ENCODE measurements at places on chromosomes 11 and 22. TPM values are rescaled to one million over a fixed set of nuclear protein-coding genes. Genes with fewer than 3 reads are reported as not detected.

The ADORA2A gene
- 35.7 TPM for total RNA-seq

The DUSP8 gene
- total RNA-seq = 1.7 TPM

The TMEM225 gene
- total RNA-seq = not detected

DNA sequence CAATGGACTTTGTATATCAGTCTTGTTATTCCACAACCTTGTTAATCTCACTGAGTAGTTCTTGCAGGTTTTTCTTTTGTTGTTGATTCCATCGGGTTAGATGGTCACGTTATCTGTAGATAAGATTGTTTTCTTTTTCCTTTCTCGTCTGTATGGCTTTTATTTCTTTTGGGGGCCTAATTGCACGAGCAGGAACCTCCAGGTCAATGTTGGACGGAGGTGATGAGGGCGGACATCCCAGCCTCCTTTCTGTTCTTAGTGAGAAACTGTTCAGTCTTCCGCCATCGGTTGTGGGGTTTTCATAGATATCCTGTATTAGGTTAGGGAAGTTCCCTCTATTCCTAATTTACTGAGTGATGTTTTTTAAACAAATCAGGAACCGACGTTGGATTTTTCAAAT is 4.8 kb upstream of the PRR33 start:
- H3K27me3 ChIP-seq = peaks cover 2% of the 10 kb centered on the region
- H3K4me1 ChIP-seq = peaks cover 23% of the 10 kb centered on the region
- H3K4me3 ChIP-seq = no peak overlapping the region
- no peaks in the 10 kb centered on the region for H3K36me3 ChIP-seq
- no peak for DNase-seq
- H3K27ac ChIP-seq = no peak overlapping the region

GRCh38 chr22:30694171-30694639 is 469 bp upstream of the OSBP2 start:
- peaks cover 7% of the 10 kb centered on the region for H3K4me1 ChIP-seq
- DNase-seq = peak; percentile 46
- H3K27me3 ChIP-seq = peaks cover 34% of the 10 kb centered on the region
- H3K4me3 ChIP-seq = peak overlapping the region; percentile 85
- H3K27ac ChIP-seq = no peak overlapping the region

DNA sequence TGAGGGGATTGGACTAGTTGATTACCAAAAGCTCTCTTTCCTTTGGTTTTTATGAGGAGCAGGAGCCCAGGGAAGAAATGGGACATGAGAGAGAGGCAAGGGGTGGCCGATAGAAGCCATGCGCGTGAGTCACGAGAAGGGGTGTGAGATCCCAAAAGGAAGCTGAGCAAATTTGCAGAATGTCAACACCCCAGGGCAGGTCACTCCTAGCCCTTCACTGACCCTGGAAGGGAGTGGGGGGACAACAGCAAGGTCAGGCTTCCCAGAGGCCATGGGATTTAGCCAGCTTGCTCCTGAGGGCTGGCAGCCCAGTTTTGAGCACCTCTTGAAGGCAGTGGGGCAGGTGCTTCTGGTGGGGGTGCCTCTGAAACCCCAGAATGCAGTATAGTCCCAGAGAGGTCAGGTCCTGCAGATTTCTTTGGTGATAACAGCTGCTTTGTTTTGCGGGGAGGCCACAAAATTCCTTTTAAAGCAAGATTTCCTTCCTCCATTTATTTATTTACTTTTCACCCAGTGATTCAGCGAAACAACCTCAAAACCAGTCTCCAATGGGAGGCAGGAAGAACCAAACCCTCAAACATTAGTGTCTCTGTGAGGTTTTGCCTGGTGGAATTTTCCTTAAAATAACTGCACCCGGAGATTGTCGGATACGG is 40.1 kb upstream of the TIMP3 start:
- H3K36me3 ChIP-seq = no peaks in the 10 kb centered on the region
- DNase-seq = no peak
- H3K27me3 ChIP-seq = peaks cover 30% of the 10 kb centered on the region

- H3K27me3 ChIP-seq = no peaks in the 10 kb centered on the region
- no peaks in the 10 kb centered on the region for H3K36me3 ChIP-seq
- H3K4me1 ChIP-seq = peaks cover 3% of the 10 kb centered on the region
- H3K27ac ChIP-seq = no peak overlapping the region
Measured at GRCh38 chr11:32852207-32852606, 22.5 kb downstream of the PRRG4 start.

DNA sequence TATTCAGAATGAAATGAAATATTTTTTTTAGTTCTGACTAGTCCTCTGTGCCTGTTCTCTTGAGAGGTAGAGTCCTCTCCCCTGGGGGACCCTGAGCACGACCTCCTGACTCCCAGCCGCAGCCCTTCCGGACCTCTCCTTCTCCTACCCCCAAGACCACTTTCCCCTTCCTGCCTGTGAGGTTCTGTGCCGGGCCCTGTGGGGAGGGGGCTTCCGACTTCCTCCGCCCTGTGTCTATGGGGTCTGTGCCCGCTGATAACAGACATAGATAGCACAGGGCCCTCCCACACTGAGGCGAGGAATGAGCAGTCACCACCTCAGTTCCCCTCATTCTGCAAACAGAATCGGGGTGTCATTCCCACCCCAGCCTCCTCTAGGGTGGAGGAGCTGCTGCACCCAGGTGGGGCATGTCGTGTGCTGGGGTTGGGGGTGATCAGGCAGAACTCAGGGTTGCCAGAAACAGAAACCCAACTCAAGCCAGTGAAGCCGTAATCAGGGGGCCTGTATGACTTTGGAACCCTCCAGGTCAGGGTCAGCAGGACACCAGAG is 11.9 kb upstream of the PKP3 start:
- H3K27me3 ChIP-seq = peaks cover 18% of the 10 kb centered on the region
- no peak overlapping the region for H3K4me3 ChIP-seq
- no peak overlapping the region for H3K27ac ChIP-seq
- no peaks in the 10 kb centered on the region for H3K36me3 ChIP-seq
- H3K4me1 ChIP-seq = peaks cover 1% of the 10 kb centered on the region

GRCh38 chr11:47916361-47916841 is 64.0 kb upstream of the PTPRJ start:
- H3K4me1 ChIP-seq = peaks cover 86% of the 10 kb centered on the region
- DNase-seq = no peak
- H3K27me3 ChIP-seq = no peaks in the 10 kb centered on the region
- peak overlapping the region; percentile 41 for H3K4me3 ChIP-seq
- H3K36me3 ChIP-seq = no peaks in the 10 kb centered on the region

DNA sequence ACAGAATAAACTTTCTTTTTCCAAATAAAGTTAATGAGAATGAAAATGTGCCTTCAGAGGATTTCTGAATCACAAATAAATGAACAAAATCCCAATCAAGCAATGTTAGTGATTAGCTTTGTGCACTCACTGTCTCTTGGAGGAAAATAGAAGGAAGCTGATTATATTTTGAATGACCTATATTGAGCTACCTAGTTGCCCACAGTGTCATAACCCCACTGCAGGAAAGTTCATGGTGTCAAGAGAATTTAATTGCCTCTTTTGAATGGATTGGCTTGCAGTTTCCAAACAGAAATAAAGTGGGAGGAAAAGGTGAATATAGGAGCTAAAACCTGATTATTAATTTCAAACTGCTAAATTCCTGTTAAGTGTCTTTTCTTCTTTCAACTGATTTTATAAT is 515.9 kb downstream of the JRKL start:
- no peak overlapping the region for H3K27ac ChIP-seq
- no peaks in the 10 kb centered on the region for H3K36me3 ChIP-seq
- H3K27me3 ChIP-seq = no peaks in the 10 kb centered on the region
- no peaks in the 10 kb centered on the region for H3K4me1 ChIP-seq
- H3K4me3 ChIP-seq = no peak overlapping the region

The NRGN gene
- total RNA-seq = 1.0 TPM

DNA sequence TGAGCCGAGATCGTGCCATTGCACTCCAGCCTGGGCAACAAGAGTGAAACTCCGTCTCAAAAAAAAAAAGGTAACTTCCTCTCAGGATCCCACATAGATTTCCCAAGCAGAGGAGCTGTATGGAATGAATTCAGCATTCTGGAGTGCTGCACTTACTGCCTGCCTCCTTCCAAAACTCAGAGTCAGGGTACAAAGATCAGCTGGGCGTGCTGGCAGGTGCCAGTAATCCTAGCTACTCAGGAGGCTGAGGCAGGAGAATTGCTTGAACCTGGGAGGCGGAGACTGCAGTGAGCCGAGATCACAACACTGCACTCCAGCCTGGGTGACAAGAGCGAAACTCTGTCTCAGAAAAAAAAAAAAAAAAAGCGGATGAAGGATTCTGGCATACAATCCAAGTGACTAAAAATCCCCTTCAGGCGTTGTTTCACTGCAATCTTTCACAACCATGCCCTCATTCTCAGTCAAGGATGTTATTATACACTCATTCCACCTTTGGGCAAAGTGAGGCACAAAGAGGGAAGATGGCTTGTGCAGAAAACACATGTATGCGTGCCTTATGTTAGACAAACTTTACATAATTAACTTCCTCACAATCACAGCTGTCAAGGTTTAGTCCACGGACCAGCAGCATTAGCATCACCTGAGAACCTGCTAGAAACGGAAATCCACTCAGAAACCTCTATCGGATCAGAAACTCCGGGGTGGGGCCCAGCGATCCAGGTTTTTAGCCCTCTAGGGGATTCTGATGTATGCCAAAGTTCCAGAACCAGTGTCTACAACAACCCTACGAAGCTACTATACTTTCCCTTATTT is 1.1 kb upstream of the NOL12 start:
- H3K27ac ChIP-seq = peak overlapping the region; percentile 41
- peaks cover 37% of the 10 kb centered on the region for H3K4me1 ChIP-seq
- DNase-seq = no peak
- peak overlapping the region; percentile 97 for H3K4me3 ChIP-seq

DNA sequence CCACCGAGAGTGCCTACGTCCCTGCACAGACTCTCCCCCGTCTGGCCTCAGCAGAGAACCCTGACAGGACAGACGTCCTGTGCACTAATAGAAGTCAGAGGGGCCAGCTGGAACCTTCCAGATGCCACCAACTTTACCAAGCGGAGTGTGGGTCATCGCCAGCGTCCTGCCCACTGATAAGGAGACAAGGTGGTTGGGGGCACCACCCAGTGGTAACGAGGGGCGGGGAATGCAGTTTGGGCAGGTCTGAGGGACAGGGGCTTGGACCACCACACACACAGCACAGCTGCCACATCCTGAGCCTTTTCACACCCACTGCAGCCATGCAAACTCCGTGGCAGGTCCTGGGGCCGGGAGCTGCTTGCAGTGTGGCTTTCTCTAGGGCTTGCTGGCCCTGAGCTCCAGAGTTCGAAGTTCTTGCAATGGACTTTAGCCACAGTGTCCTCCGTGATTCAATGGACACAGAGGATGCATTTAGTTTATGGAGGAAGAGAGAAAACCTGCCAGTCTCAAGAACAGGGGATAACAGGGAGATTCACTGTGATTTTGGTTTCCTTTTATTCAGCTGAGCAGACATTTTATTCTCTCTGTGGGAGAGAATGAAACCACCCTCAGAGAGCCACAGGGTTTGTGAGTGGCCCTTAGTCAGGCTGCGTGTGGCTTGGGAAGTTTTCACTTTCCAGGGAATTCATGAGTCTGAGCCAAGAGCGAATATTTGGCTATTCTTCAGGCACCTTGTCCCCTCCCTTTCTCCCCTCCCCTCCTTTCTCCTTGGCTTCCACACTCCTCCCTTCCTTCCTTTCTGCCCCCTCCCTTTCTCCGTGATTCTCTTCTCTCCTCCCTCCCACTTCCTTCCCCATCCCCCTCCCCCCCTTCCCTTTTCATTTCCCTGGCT is 13.1 kb downstream of the MRGPRG start:
- no peak for DNase-seq
- H3K27me3 ChIP-seq = peaks cover 4% of the 10 kb centered on the region
- H3K27ac ChIP-seq = no peak overlapping the region
- no peaks in the 10 kb centered on the region for H3K4me1 ChIP-seq
- H3K36me3 ChIP-seq = no peaks in the 10 kb centered on the region

The OR51B6 gene
- not detected for total RNA-seq

DNA sequence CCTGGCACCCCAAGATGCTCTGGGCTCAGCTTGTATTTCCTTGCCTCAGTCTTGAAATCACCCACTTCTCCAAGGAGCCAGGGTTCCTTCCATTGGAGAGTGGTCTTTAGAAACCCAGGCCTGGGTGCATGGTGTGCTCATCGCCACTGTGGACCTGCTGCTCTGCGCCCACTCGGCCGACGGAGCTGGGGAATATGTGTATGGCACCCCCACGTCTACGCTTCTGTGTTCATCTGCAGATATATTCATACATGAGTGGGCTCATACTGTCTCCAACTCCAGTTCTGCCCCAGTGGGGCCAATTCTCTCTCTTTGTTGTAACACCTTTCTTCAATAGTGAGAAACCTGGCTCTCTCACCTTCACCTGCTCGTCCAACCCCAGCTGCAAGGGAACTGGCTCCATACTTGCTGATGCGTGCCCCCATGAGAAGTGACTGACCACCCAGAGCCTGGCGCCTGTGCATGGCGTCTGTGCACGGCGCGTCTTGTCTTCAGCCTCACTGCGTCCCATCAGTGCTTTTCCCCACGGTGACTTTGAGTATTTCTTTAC is 39.8 kb downstream of the KCNQ1 start:
- no peak overlapping the region for H3K4me3 ChIP-seq
- H3K27me3 ChIP-seq = no peaks in the 10 kb centered on the region
- no peak for DNase-seq
- H3K27ac ChIP-seq = no peak overlapping the region

The LRRC10B gene
- total RNA-seq = not detected

- DNase-seq = no peak
- peaks cover 87% of the 10 kb centered on the region for H3K36me3 ChIP-seq
- no peaks in the 10 kb centered on the region for H3K4me1 ChIP-seq
- H3K4me3 ChIP-seq = no peak overlapping the region
- H3K27me3 ChIP-seq = no peaks in the 10 kb centered on the region
- H3K27ac ChIP-seq = no peak overlapping the region
Measured at GRCh38 chr22:19052941-19053541, 69.2 kb downstream of the DGCR2 start.

DNA sequence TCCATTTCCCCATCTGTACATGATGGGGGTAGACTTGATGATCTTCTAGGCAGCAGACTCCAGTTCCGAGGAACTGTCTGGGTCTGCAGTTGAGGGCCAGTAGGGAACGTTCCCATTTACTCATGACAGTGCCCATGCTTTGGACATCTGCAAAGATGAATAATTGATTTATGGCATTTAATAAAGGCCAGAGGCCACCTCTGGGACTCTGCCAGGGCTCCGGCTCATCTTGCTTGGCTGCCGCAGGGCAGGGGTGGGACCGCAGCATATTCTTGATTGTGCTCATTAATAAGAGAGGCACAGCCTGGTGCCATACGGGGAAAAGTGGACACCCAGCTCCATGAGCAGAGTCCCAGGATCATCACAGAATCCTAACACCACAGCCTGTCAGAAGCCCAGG is 28.1 kb upstream of the KLHL35 start:
- no peak overlapping the region for H3K4me3 ChIP-seq
- H3K36me3 ChIP-seq = peaks cover 7% of the 10 kb centered on the region

GRCh38 chr11:131109257-131109656 is 193.0 kb upstream of the SNX19 start:
- no peaks in the 10 kb centered on the region for H3K27me3 ChIP-seq
- no peaks in the 10 kb centered on the region for H3K4me1 ChIP-seq
- no peak overlapping the region for H3K4me3 ChIP-seq

- H3K4me1 ChIP-seq = no peaks in the 10 kb centered on the region
- no peak for DNase-seq
- H3K27me3 ChIP-seq = no peaks in the 10 kb centered on the region
- H3K36me3 ChIP-seq = no peaks in the 10 kb centered on the region
- no peak overlapping the region for H3K27ac ChIP-seq
Measured at GRCh38 chr11:86632499-86633269, 39.7 kb downstream of the ME3 start.

GRCh38 chr22:30028731-30029130 is 51.5 kb upstream of the HORMAD2 start:
- DNase-seq = no peak
- peaks cover 49% of the 10 kb centered on the region for H3K36me3 ChIP-seq
- H3K27me3 ChIP-seq = no peaks in the 10 kb centered on the region
- H3K4me3 ChIP-seq = no peak overlapping the region
- H3K27ac ChIP-seq = no peak overlapping the region

The TMEM86A gene
- 0.10 TPM for total RNA-seq

Data from activated B cell treated with CpG ODN at 0.5 μM for 24 hours (primary cell).